ENCODE measurements at places on chromosomes 7 and 10.

DNA sequence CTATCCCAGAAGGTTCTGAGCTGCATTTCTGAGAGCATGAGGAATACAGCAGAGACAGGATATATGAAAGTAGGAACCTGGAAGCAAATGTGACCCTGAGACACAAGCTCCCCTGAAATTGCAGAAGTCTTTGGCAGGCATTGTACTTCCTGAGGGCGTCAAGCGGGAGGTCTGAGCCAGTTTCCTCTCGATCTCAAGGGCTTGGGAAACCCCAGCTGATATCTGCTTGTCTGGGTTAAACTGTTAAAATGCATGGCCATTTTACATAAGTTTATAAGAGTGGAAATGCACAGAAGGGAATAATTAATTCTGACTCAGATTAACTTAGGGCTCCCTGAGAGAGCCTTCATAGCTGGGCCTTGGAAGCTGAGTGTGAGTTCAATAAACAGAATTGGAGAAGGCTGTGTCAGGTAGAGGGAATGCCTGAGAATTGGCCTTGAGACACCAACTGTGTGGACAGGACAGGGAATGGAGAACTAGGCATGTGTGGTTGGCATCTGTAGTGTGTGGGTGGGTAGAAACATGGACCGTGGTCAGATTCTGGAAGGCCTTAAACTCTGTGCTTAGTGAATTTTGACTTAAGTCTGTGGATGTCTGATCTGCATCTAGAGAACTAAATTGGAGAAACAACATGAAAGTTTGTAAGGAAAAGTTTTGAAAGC lies 53.3 kb downstream of the WIPF3 start:
- no peak for DNase-seq

- no peak for DNase-seq
Measured at GRCh38 chr7:64908358-64908757, 5.3 kb downstream of the ZNF273 start.

DNA sequence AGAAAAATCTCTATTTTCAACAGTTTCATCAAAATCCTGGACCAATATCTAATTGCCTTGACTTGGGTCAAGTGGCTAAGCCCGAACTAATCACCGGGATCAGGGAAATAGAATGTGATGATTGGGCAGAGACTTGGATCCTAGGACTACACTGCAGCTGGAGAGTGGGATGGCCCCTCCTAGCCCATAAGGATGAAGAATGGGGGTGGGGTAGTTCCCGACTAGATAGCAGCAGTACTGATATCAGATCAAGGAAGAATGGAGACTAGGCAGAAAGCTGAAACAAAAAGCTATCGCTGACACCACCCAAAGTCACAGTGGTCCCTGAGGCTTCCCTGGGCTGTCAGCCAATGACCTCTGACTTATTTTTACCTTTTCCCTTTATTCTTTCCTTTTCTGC lies 160.4 kb upstream of the PHYHIPL start:
- DNase-seq, result no peak

DNA sequence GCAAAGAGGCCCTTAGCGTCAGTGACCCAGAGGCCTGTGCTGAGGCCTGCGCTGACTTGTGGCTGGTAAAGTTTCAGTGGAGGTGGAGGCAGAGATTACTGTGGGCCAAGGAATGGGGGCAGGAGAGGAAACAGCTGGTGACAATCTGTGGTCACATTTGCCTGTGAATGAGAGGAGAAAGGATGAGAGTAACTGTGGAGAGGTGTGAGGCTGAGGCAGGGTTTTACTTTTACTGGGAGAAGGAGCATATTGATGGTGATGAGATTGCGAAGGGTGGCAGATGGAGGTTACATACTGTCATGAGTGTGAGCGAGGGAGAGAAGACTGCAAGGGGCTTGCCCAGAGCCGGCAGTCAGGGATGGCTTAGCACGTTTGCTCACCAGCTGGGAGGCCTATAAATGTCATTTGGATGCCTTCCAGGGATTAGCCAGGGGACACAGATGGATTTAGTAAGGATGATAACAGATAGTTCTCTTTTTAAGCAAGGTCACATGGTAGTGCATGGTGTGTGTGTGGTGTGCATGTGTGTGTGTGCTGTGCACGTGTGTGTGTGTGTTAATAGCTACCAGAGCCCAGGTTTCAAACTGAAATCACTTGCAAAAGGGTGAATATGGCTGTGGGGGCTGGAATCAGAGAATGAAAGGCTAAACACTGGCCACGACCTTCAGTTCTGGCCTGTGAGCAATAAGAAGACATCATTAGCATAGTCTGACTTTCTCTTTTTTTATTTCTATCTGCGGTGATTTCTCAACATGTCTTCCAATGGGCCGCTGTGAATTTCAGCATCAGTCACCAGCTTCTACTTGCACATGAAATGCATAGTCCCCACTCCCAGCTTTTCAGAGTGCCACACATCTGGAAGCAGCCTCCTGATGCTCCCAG lies 291.5 kb upstream of the ZNF32 start:
- DNase-seq, result no peak

GRCh38 chr7:78148166-78148894 lies 349.8 kb downstream of the PHTF2 start:
- DNase-seq, result no peak

- DNase-seq, result no peak
Measured at GRCh38 chr10:32068569-32068968, 12.3 kb upstream of the KIF5B start.

- DNase-seq, result no peak
Measured at GRCh38 chr7:69780379-69780778, 182.1 kb downstream of the AUTS2 start.

DNA sequence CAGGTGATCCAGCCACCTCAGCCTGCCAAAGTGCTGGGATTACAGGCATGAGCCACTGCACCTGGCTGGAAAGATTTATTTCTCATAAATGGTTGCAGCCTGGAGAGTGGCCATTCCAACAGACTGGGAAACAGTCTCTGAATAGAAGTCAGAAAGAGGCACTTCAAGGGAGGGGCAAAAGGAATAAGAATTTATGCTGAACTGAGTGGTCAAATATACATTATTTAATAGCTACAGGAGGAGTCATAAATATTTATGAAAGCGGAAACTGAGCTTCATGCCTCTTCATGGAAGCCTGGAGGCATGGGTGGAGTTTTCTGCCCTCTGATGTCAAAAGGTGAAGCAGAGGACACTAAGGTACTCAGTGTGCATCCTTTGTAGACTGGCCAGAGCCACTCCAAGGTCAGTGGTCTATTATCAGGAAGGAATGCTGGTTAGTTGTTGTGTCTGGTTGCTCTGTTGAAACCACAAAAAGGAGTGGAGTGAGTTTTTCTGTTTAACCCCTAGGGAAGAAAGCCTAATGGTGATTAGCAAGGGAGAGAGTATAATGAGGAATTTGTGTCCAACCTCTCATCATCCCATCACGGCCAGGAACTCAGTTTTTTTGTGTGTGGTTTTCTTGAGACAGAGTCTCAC lies 9.3 kb upstream of the NRBF2 start:
- no peak for DNase-seq
